ENCODE measurements at places on chromosomes 5 and 9.

GRCh38 chr5:133144245-133144981 is 92.6 kb downstream of the HSPA4 start:
- no peak for DNase-seq

GRCh38 chr9:22203371-22204138 is 194.4 kb upstream of the CDKN2B start:
- DNase-seq: no peak

DNA sequence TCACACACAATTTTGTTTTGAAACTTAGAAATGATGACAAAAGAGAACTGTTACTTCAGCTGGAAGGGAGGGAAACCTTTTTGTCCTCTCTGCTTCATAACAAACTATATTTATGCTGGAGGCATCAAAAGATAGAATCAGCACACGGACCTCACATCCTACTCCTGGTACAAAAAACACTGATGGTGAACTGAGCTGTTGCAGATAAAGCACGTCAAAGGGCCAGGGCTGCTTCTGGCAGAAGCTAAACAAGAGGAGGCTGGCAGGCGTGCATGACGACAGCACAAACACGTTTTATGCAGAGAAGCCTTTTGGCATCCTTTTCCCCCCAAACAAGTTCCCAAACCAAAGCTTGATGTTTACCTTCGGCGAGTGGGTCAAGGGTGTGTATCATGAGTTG is 169.6 kb downstream of the SLC24A2 start:
- DNase-seq: no peak

- no peak for DNase-seq
Observed at GRCh38 chr9:126852086-126852688, 8.3 kb upstream of the ZBTB34 start.

GRCh38 chr5:173578947-173579615 is 37.4 kb downstream of the BOD1 start:
- no peak for DNase-seq

- no peak for DNase-seq
Observed at GRCh38 chr9:132840980-132841379, 37.1 kb downstream of the AK8 start.

- DNase-seq: no peak
Observed at GRCh38 chr5:169197343-169197742, 103.6 kb downstream of the SLIT3 start.

DNA sequence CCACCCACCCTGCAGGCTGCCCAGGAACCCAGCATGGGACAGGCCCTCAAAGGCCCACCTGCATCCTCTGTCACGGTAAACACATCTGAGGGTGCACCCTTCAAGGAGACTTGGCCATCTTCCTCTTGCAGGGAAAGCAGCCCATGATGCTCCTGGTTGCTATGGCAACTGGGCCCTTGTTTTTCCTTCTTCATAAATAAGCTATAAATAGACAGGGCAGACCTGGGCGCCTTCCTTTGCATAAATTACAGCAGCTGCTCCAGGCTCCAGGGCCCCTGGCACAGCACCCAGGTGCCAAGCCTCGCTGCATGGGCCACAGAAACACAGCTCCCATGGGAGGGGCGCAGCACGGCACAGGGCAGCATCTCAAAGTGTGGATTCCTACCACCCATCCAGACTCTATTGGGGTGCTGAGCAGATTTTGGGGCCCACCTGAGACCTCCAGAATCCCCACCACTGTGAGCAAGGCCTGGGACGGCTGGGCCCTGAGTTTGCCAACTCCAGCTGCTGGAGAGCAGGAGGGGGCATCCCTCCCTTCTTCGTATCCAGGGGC is 5.8 kb upstream of the PSMB7 start:
- no peak for DNase-seq

DNA sequence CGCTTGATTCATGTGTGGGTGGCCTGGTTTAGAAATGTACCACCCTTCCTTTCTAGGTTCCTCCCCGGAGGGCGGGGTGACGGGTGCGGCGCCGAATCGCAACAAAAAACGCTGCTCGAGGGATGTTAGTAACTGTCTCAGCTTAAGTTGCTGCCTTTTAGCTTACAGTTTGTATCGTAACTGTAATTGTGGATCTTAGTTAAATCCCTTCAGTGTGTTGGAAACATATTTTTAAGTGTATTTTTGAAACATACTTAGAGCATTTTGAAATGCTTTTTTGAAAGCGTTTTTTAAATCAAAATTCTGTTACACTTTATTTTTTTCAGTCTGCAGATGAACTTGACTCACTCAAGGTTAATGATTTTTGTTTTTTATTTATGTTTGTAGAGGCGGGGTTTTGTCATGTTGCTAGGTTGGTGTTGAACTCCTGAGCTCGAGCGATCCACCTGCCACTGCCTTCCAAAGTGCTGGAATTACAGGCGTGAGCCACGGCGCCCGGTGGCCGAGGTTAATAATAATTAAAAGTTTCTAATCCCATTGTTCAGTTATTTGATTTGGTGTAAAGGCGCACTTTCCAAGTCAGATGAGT is 997 bp upstream of the CHD1 start:
- no peak for DNase-seq

DNA sequence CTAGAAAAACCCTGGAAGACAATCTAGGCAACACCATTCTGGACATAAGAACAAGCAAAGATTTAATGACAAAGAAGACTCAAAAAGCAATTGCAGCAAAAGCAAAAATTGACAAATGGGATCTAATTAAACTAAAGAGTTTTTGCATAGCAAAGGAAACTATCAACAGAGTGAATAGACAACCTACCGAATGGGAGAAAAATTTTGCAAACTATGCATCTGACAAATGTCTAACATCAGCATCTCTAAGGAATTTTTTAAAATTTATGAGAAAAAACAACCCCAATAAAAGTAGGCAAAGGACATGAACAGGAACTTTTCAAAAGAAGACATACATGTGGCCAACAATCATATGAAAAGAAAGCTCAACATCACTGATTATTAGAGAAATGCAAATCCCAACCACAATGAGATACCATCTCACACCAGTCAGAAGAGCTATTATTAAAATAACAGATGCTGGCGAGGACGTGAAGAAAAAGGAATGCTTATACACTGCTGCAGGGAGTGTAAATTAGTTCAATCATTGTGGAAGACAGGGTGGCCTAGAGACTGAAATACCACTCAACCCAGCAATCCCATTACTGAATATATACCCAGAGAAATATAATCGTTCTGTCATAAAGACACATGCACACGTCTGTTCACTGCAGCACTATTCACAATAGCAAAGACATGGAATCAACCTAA is 3.8 kb downstream of the MOCS2 start:
- DNase-seq: no peak

DNA sequence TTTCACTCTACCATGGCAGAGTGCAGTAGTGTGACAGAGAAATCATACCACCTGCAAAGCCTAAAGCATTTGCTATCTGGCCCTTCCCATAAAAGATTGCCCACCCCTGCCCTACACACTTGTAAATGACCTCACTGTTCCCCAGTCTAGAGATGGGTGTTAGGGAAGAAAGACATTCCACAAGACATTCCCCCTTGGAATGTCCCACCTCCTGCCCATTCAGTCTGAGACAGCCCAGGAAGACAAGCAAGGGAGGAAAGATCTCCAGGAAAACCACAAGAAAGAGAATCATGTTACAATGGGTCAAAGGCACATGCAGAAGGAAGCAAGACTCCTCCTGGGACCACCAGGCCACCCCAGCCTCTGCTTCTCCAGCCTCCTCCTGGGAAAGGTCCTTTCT is 230.0 kb downstream of the AGTPBP1 start:
- DNase-seq: no peak

- DNase-seq: no peak
Observed at GRCh38 chr9:116493183-116493860, 193.8 kb upstream of the TRIM32 start.

- no peak for DNase-seq
Observed at GRCh38 chr9:16290169-16290568, 580.3 kb downstream of the BNC2 start.

DNA sequence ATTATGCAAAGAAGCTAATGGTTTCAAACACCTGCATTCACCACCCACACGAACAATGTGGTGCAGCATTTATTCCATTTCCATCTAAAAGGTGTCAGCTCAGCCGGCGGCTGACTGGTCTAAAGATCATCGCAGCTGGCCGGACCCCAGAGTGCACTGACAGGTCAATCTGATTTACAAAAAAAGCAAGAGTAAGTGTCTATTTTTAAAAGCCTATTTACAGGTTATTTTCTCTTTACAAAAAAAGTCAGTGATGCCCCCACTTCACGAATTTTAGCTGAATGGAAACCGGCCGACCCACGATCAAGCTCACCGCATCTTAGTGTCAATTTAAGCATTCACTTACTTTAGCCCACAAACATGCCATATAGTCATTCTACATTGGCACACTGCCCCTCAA is 58.3 kb downstream of the SEMA4D start:
- no peak for DNase-seq

DNA sequence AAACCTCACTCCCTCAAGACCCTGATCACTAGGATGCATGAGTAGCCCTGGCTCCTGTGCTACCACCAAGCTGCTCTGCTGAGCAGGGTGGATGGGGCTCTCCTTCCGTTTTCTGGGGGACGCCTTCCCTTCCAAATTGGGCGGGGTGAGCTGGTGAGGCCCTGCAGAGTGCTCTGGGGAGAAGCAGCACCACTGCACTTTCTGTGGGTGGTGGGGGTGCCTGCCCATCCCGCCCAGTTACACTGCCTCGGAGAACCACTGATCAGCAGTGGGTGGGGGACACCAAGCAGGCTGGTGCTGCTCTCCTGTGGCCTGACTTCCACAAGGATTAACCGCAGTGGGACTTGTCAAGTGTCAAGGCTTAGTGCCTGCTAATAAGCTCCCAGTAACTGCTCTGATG is 19.0 kb downstream of the GFPT2 start:
- DNase-seq: no peak

DNA sequence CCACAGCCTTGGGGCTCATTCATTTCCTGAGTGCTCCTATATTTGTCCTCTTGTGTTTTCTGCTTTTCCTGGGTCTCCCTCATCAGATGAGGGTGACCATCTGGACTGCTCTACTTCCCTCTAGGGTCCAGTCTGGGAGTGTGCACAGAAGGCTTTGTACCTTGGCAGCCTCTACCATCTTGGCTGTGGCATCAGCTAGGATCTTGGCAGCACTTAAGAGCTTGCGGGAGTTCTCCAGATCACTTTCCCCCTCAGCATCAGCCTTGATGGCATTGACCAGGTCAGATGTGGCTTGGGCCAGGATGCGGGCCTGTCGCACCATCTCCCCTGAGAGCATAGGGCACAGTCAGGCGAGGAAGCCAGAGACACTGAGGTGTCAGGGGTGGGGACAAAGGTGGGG is 15.8 kb downstream of the TLN1 start:
- DNase-seq: no peak

DNA sequence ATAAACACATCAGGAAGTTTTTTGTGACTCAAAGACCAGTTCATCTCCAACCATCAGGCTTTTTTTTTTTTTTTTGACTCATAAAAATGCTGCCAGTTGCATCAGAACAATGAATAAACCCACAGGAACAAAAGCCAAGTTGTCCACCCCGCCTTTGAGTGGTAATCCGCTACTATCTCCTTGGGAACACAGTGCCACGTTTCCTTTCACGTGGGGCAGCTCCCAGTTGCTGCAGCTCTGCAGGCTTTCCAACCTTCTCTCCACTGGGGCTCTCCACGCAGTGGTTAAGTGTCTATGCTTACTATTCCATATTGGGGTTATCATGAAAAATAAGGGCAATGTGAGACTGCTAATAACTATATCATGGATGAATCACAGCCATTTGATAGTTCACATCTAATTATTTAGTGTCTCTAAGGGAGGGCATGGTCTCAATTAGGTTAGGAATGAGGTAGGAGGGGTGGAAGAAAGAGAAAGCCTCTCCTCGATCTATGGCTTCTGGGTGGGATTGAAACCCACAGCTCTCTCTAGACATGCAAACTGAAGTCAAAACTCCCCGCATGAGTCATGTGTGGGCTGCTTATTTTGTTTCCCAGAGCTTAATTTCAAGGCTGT is 55.8 kb upstream of the ACTBL2 start:
- DNase-seq: no peak

DNA sequence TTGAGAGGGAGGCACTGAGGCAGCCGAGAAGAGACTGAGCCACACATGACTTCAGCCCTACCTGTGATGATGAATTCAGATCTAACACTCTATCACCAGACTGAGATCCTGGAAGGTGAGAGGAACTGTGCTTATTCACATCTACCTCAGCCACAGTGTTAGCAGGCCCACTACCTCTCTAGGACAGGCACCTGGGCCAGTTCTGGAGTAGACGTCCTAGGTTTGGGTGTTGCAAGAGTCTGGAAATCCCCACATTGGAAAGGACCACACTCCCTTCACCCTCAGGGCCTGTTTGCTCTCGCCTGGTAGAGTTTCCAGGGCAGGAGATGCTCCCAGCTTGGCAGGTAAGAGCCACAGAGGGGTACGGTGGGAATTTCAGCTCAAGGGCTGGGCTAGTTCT is 113.8 kb upstream of the CCL21 start:
- DNase-seq: no peak

DNA sequence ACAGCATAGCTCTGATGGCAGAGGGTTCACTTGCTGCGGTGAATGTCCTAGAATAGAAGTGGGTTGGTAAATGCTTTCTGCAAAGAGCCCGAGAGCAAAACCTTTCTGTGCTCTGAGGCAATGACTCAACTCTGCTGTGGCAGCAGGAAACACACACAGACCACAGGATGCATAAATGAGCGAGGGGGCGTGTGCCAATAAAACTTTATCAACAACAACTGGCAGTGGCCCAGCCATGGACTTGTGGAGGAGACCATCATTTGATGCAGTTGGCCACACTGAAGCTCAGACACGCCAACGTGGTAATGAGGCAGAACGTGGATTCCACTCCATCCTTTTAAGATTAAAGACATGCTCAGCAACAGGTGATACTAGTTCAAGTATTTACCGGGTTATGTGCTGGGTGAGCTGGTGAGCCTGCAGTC is 6.8 kb downstream of the MRPL36 start:
- DNase-seq: peak; percentile 68

- DNase-seq: no peak
Observed at GRCh38 chr5:39835371-39835770, 410.6 kb upstream of the DAB2 start.

DNA sequence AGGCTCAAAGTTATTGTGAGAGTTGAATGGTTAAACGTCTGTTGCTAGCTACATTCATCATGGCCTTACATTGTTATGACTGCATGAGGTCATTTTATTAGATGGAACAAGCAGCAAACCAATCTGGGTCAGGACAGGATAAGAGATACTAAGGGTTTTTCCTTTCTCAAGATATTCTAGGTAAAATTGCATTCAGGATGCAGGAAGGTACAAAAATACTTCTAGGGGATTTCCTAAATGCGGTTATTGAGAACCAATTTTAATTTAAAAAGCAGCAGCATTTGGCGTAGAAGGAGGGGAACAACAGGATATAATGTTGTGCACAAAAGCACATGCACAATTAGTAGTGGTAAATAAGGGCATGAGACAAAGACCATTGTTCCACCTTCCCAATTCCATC is 39.2 kb upstream of the LURAP1L start:
- no peak for DNase-seq

GRCh38 chr5:124747791-124748686 is 1.6 kb upstream of the ZNF608 start:
- DNase-seq: no peak
